ENCODE measurements at places on chromosomes 7 and 10.

GRCh38 chr7:157555944-157556641 is 219.3 kb downstream of the DNAJB6 start:
- DNase-seq = no peak

GRCh38 chr7:51005074-51005473 is 222.4 kb upstream of the GRB10 start:
- DNase-seq = no peak

- DNase-seq = no peak
These were observed 179.9 kb upstream of the TMEM72 start for GRCh38 chr10:44731283-44731682.

DNA sequence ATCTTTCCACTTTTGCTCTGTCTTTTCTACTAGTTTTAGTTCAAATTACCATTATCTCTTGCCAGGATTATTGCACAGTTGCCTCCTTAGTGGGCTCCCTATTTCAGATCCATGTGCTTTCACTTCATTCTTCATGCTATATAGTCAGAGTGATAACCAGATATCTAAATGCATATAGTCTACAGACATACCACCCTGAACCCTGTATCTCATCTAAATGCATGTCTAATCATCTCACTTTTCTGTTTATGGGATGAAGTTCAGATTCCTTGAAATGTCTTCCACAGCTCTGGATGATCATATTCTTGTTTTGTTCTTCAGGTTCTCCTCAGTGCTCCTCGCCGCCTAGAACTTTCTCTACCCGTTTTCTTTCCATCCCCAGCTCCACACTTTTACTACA is 13.8 kb downstream of the RSBN1L start:
- no peak for DNase-seq

GRCh38 chr10:30683496-30683895 is 53.9 kb upstream of the LYZL2 start:
- no peak for DNase-seq

DNA sequence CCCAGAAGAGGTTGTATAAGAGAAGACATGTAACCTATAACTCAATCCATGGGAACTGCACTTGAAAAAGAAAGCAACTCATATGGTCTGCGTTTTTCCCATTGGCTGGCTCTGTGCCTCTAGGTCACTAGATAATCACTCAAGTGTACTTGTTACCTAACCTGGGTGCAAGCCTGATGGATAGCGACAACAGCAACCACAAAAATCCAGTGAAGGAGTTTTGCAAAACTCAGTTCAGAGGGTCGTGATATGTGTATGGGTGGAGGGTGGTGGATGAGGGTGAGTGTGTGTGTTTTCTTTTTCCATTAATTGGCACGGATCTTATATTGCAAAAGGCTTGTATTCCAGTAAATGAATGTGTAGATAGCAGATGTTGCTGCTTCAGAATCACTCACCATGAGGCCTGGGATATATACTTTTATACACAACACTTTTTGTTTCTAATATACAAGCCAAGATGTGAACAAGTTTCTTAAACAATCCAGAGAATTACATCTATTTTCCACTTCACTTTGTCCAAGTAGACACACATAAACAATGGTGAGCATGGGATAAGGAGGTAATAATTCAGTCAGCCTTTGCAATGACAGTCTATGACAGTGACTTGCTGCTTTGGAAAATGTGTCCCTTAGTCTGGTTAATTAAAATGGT is 286.9 kb upstream of the DKK1 start:
- DNase-seq = no peak

- no peak for DNase-seq
These were observed 226.3 kb downstream of the GLI3 start for GRCh38 chr7:42010751-42011150.

- no peak for DNase-seq
These were observed 329.4 kb upstream of the MAGI2 start for GRCh38 chr7:79782906-79783305.

DNA sequence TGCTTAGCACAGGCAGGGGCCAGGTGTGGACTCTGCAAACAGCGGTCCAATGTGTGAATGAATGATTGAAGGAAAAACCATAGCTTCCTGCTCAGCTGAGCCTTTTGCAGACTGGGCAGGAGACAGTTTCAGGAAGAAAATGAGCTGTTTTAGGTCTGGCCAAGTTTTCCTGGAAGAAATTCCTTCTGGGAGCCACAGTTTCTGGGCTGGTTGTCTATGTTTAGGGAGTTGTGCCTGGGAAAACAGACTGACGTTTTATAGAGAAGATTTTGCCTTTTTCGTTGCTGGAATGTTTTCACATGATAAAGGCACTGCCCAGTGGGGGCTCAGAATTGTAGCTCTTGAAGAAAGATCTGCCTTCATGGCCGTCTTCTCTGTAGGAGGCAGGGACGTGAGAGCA is 255.1 kb downstream of the CCSER2 start:
- no peak for DNase-seq

GRCh38 chr10:24152270-24152669 is 56.7 kb upstream of the KIAA1217 start:
- no peak for DNase-seq

- DNase-seq = peak; percentile 14
These were observed 95.0 kb upstream of the DDC start for GRCh38 chr7:50660040-50660829.
